Stimulated activated CD4-positive, alpha-beta T cell treated with anti-CD3 and anti-CD28 coated beads, Interleukin-4, amount 100 ng/mL, for 1 hour (primary cell): ENCODE measurements at places on chromosomes 13 and 19.

DNA sequence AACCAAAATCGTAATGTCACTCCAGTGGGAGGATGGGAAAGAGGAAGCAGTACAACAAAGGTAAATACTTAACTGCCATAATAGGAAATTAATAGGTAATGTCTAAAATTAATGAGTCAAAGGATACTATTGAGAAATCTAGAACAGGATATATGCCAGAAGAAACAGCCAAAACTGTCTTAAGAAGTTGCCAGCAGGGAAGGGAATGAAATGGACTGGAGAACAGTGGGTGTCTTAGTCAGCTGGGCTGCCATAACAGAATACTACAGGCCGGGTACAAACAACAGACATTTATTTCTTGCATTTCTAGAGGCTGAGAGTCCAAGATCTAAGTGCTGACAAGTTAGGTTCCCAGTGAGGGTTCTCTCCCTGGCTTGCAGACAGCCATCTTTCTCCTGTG lies 40.3 kb upstream of the IPO5 start:
- no peak for DNase-seq

- DNase-seq = no peak
Measured at GRCh38 chr13:75506018-75506417, 24.0 kb upstream of the TBC1D4 start.

DNA sequence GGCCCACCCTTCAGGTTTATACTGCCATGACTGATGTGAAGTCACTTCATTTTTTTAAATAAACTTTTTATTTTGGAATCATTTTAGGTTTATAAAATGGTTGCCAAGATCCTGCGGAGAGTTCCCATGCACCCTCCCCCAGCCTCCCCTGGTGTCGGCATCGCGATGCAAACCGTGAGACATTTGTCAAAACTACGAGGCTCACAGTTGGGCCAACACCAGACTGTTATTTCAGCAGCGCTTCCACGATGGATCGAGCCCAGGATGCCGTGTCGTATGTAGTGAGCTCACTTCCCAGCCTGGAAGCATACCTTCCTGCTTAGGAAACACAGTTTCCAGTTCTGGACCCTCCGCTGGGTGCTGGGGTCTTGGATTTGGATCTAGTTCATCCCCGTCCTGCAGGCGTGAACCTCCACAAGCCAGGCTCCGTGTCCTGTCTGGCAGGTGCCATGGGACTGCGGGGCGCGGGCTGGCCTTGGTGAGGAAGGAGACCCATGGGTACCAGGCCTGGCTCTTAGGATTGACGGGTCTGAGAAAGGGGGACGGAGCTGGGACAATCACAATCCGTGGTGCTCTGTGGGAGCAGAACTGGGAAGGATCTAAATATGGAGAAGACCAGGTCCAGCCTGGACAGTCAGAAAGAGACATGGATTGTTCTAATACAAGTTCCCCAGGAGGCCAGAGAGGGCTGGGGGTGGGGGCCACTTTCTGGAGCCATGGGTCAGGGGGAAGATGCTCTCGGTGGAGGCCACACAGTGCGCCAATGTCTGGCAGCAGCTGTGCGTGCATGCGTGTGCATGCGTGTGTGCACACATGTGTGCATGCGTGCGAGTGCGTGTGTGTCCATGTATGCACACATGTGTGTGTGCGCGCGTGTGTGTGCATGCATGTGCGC lies 2.4 kb upstream of the SBK2 start:
- no peak for DNase-seq

GRCh38 chr13:28494504-28494777 lies 487 bp downstream of the FLT1 start:
- DNase-seq = no peak

DNA sequence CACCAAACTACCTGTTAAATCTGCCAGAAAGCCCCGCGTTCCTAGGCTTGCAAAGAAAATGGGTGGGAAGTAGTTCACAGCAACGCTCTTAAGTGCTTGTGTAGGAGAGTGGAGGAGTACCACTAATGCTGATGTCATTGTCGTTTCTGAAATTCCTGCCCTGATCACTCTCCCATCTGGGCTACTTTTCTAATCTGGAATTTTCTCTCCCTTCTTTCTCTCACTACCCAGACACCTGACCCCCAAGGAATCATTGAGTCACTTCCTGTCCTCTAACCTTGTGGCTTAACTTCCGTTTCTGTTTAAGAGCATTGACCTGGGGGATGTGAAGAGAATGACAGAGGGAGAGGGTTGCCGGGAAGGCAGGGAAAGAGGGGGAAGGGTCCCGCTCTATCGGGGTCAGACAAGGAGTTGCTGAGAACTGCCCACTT lies 98.7 kb downstream of the STARD13 start:
- DNase-seq = no peak

DNA sequence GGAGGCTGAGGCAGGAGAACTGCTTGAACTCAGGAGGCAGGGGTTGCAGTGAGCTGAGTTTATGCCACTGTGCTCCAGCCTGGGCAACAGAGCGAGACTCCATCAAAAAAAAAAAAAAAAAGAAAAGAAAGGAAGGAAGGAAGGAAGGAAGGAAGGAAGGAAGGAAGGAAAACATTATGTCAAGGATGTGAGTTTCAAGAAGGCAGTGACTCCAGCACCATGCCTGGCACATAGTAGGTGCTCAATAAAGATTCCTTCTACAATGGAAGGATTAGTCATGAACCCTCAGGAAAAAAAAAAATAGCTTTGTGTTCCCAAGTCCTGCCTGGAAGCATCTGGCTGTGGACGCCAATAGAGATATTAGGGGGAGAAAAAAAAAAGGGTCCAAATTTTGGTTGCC lies 10.1 kb upstream of the ZNRF4 start:
- no peak for DNase-seq
